ENCODE measurements at places on chromosomes 6 and 20.

DNA sequence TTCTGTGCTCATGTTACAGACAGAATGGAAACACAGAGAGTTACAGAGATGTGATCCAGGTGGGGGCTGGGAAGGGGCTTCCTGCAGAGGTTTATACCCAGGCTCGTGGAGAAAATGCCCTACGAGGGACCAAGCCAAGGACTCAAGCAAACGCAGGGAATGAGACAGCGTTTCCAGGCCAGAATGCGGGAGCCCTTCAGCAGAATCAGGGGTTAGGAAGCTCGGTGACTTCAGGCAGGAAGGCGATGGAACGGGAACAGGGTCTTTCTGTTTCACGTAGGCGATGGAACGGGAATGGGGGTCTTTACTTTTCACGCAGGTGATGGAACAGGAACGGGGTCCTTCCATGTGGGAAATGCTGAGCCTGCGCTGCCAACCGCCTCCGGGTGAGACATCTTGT lies 82.6 kb downstream of the THBS2 start:
- no peak for DNase-seq

DNA sequence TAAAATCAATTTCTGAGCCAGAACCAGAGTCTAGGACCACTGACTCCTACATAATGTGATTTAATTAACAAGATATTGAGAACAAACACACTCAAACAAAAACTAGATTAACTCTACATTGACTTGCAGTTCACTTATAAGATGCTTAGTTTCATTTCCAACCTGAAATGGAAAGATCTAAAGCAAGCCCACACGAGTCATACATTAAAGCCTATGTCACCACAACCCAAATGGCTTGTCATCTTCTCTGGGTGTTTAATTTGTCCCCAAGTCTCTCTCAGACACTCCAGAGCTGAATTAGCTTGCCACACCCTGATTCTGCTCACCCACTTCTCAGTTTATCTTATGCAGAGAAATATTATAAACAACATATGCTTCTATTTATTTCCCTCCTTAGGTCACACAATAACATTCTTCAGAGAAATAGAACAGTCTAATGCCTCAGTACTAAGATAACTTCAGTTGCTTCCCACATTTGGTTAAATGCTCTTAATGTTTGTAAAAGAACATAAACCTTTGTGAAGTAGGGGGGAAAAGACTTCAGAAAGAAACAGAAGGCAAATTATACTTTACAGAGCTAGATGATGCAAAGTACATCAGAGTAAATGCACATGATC lies 8.8 kb upstream of the FBXO30 start:
- DNase-seq, result no peak

DNA sequence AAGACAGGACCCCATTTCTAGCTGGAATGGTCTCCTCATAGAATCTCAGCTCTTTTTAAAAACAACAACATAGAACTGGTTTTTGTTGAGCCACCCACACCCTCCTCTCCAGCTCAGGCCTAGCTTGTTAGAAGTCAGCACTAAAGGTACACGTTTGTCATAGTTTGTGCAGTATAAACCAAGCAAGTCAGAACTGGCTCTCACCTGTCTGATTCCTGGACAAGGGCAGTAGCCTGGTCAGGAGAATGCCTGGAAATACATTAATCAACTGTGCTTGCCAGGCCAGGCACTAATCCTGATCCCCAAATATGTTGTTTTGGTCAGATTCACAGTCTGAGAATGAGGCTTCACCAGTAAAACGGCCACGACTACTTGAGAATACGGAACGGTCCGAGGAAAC lies 296.7 kb downstream of the ZFAND3 start:
- DNase-seq, result no peak

DNA sequence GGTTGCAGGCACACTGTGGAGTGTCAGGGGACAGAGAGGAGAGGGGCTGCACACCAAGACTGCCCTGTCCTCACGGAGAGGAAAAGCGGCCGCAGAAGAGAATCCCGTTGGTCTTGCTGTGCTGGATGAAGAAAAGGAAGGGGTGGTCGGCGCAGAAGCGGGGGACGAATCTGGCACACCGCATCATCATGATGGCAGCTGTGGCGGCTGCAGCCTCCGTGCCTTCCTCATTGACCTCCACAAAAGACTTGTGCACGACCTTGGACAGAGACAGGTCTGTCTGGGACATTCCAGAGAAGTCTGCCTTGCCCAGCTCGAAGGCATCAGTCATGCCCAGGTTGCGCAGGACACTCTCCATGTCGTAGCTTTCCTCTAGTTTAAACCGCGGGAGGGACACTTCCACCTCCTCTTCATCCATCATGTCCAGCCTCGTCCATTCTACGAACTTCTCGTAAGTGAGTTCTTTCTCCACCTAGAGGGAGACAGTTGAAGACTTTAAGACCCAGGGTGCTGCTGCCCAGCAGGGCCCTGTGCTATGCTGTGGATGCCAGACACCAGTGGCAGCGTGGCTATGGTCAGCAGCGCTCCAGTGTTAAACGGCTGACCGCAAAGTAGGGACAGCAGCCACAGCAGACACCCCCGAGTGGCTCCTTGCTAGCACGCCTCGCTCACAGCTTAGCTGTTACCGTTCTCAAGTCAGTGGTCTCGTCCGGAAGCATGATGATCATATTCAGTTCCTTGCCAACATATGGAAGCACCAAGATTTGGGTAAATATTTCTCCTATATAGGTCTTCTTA lies 22.9 kb downstream of the SERPINB6 start:
- no peak for DNase-seq

- DNase-seq, result no peak
Measured at GRCh38 chr6:42742116-42742894, 3.6 kb downstream of the TBCC start.

GRCh38 chr20:8082989-8083388 lies 49.1 kb upstream of the PLCB1 start:
- no peak for DNase-seq

DNA sequence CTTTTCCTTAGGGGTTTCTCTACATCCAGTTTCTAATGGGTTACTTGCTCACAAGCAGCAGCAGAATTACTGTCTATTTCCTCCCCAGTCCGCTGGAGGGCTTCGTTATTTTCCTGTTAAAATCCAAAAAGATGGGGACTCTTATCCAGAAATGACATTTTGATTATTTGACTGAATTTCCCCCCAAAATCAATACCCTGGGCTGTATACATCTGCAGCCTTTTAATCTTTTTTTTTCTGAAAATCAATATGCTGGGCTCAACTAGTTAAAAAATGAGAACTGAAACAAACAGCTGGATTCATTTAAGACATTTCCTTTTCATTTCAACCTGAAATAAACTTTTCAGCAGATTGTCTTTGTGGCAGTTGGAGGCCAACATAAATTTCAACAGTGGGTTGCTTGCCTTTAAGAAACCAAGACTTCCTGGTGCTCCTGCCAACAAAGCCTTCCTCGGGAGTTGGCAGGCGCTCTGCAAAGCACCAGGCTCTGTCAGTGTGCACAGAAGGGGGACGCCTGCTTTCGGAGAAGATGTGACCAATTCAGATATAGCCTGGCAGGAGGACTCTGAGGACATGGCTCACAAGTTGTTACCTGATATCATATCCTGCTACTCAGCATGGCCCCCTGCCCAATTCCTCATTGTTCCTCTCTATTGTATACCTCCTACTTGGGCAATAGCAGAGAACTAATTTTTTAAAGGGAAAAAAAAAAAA lies 204.7 kb upstream of the ARG1 start:
- no peak for DNase-seq

DNA sequence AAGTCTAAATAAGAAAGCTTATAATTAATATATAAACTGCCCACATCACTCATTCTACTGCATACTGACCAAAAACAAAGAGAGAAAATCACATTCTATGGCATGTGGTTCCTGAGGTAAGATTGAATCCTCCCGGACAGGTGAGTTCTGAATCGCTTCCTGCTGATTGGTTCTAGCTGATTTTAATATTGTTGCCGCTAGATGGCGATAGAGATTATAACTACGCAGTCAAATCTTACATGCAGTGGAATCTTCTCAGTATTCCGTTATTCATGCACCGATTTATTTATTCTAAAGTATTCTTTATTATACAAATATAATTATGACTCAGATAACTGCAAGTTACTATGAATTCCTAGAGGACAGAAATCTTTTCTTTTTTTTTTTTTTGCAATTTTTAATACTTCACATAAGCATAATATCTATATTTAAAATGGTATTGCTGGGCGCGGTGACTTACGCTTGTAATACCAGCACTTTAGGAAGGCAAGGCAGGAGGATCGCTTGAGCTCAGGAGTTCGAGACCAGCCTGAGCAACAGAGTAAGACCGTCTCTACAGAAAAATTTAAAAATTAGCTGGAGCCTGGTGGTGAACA lies 24.2 kb upstream of the TMX4 start:
- DNase-seq, result no peak

- no peak for DNase-seq
Measured at GRCh38 chr6:112396221-112396620, 49.1 kb downstream of the RFPL4B start.

GRCh38 chr6:26275663-26276062 lies 89.3 kb upstream of the BTN3A2 start:
- DNase-seq, result no peak

GRCh38 chr6:72741083-72741482 lies 119.2 kb downstream of the KCNQ5 start:
- no peak for DNase-seq

DNA sequence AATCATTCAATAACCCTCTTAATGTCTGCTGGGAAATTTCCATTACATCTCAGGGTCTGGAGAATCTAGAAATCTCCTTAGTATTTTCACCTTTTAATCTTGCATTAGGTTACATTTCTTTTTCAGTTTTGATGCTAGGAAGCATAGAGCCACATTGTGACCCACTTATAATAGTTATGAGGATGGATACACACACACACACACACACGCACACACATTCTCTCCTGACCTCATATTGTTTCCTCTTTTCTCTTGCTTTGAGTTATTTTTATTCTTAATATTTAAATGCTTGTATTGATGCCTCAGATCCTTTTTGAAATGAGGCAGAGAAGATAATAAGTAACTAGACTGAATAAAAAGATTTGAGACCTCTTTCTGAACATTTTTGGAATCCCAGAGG lies 128.4 kb downstream of the KLHL32 start:
- no peak for DNase-seq

GRCh38 chr6:133314947-133315346 lies 73.8 kb downstream of the EYA4 start:
- DNase-seq, result no peak

GRCh38 chr6:63098789-63099188 lies 112.5 kb upstream of the FKBP1C start:
- no peak for DNase-seq

- no peak for DNase-seq
Measured at GRCh38 chr6:143205991-143206390, 145.3 kb downstream of the AIG1 start.

DNA sequence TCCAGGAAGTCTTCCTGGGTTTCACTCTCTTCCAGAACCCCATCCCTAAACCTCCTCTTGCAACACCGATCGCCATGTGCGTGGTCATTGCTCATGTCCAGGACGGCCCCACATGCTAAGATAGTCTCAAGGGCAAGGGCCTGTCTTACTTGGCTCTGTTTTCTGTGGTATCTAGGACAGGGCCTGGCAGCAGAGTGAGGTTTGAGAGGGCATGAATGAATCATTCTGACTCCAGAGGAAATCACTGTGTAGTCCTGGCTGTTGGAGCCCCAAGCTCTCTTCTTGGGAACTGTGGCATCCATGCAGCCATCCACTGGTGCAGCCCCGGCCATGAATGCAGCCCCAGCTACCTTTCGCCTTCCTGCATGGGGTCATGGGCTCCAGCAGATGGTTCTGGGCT lies 12.4 kb downstream of the SIRPA start:
- no peak for DNase-seq

- DNase-seq, result no peak
Measured at GRCh38 chr6:83378621-83379388, 52.0 kb downstream of the ME1 start.

DNA sequence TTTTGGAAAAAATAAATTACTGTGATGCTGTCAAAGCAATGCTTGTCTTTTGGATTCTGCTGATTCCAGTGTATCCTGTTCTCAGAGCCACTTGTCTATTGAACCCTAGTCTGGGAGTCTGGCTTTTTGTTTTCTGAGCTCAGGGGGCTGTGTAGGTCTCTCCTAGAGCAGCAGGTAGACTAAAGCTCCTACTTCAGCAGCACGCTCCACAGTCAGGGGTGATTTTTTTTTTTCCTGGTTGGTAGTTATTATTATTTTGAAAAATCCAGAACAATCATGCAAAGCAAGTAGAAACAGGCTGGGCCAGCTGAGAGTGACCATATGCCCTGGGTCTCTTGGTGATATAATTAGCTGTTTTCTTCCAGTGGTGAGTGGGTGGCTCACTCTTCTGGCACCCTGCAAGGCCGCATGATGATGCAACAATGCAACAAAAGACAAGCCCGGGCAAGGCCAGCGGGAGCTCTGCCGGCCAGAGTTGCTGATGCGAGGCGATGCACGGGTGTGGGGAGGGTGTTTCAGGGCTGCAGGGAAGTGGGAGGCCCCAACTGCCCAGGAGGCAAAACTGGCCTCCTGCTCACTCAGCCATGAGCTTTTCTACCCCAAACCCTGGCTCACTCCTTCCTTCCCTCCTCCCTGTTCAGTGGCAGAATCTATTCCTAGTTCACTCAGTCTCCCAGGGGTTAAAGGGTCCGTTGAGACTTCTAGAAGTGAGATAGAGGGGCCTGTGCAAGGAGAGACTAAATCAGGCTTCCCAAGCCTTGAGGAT lies 11.5 kb upstream of the CDKN1A start:
- DNase-seq, result no peak

GRCh38 chr20:31870726-31871617 lies 538 bp downstream of the TTLL9 start:
- DNase-seq, result no peak

- DNase-seq, result no peak
Measured at GRCh38 chr6:150491811-150492172, 107.9 kb upstream of the PLEKHG1 start.

DNA sequence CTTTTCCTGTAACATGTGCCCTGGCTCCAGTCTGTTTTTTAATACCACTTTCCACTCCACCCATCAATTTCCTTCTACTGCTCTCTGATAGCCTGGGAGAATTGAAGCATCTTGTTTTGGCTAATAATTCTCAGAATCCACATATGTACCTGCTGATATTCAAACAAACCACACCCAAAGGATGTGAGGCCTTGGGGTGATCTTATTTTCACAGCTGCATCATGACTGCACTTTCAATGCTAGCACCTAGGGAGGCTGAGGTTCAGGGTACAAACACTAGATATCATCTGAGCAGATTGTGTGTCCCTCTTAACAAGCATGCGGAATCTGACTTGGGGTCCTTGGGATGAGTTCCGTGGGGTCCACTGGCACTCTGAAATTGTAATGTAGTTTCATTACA lies 12.7 kb downstream of the FNDC1 start:
- DNase-seq, result no peak

- no peak for DNase-seq
Measured at GRCh38 chr20:38290829-38291814, 12.8 kb upstream of the BPI start.

- no peak for DNase-seq
Measured at GRCh38 chr20:58570204-58570859, 55.1 kb upstream of the APCDD1L start.

DNA sequence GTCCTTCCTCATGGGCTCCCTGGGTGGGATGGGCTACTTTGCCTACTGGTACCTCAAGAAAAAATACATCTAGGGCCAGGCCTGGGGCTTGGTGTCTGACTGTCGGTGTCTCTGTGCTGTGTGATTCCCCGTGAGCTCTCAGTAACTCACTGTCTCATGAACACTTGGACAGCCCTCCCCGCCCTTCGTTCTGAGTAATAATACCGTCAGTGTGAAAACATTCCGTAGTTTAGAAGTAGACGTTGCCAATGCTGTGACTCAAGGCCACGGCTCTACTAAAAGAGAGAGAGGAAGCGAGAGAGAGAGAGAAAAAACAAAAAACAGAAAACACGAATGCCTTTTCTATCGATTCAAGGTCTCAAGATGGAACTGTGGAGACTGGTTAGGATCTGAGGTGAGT lies 31.8 kb downstream of the FITM2 start:
- no peak for DNase-seq

- DNase-seq, result no peak
Measured at GRCh38 chr6:119728220-119728750, 378.7 kb upstream of the MAN1A1 start.
